Stimulated activated CD4-positive, alpha-beta T cell treated with anti-CD3 and anti-CD28 coated beads, Interleukin-12 subunit alpha, Interleukin-12 subunit beta, amount 100 ng/mL, for 48 hours (primary cell): ENCODE measurements at places on chromosomes 5 and 9.

DNA sequence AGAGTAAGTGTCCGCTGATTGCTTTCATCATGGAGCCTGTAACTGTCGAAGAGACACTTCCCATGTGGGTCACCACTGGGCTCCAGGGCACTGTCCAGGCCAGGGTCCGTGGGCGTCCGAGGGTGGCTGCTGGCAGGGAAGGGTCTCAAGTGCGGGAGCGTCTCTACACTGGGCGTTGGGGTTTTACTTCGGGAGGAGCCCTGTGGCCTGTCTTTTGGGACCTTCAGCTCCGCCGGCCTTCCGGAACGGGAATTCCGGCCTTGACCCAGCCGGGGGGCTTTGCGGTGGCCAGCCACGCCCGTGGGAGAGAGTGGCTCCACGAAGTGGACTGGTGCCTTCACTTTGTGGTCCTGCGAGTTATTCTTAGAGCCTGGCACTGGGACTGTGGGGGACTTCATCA is 86.2 kb downstream of the CAMSAP1 start:
- no peak for DNase-seq

DNA sequence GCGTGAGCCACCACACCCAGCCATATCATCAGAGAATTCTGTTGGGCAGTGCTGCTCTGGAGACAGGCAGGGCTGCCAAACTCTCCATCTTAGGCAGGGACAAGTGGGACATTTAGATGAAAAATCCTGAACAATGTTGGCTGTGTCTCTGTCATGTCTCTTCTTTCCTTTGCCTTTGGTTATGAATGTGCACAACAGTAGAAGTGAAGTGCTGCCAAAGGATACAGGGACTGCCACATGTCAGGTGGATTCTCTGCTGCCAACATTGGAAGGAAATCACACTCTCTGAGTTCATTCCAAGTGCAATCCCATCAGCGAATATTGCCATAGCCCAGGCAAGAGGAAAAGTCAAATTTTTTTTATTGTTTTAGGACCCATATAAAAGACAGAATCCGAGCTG is 348.8 kb downstream of the TRPM3 start:
- no peak for DNase-seq

GRCh38 chr5:132090107-132090506 is 16.5 kb downstream of the CSF2 start:
- DNase-seq = no peak

GRCh38 chr9:114896344-114896743 is 34.0 kb downstream of the TNFSF8 start:
- DNase-seq = no peak

DNA sequence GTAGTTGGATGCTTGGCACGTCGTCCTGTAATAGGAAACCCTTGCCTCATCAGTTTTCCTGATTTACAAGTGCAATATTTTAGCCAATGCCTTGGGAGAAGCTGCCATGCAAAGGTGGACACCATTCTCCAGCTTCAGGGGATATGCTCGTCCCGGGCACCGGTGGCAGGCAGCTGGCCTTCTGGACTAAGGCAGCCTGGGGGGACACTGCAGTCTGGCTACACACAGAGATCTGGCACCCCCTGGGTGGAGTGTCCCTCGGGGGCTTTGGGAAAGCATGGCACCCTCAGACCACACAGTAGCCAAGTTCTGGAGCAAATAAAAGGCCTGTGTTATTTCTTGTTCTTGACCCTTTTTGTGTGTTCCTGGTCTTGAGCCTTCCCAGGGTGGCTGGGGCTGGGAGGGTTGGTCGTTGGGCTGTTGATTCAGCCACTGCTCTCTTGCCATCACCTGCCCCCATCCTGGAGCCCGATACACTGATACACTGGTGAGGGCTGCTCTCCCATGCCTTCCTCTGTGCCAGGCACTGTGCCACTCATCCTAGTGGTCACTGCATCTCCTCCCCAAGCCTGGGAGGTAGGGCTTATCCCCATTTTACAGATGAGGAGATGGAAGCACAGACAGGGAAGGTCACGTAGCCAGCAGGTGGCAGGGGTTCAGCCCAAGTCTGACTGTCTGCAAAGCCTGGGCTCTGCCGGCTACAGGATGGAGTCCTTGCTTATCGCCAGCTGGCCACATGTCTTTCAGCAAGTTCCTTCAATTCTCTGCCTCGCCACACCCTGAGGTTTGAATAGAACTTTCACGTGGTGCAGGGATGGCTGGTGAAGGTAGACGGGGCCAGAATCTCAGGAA is 134.1 kb downstream of the RGS3 start:
- DNase-seq = no peak

- no peak for DNase-seq
Observed at GRCh38 chr9:91006046-91006445, 204.4 kb downstream of the SYK start.

DNA sequence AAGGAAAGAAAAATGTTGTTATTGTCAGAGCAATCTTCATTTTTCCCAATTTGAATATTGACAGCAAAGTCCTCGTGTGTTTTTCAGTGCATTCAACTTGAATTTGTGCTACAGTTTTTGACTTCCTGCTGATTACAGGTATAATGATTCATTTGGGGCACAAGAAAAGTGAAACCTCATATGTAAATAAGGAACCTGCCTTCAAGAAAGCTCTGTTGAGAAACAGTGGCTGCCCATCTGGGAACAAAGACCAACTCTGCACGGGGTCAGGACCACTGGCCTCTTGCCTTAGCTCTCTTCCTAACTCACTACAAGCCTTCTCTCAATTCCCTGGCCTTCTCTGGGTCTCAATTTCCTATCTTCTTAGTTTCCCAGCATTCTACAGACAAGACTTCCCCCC is 21.0 kb downstream of the TIMD4 start:
- no peak for DNase-seq

- DNase-seq = no peak
Observed at GRCh38 chr5:9498541-9499497, 47.1 kb downstream of the SEMA5A start.

- no peak for DNase-seq
Observed at GRCh38 chr9:36217256-36217968, 26.7 kb downstream of the CLTA start.

- DNase-seq = no peak
Observed at GRCh38 chr9:13567833-13568232, 288.3 kb upstream of the MPDZ start.
